ENCODE measurements at places on chromosomes 7 and 10. TPM values are rescaled to one million over a fixed set of nuclear protein-coding genes. Genes with fewer than 3 reads are reported as not detected.

DNA sequence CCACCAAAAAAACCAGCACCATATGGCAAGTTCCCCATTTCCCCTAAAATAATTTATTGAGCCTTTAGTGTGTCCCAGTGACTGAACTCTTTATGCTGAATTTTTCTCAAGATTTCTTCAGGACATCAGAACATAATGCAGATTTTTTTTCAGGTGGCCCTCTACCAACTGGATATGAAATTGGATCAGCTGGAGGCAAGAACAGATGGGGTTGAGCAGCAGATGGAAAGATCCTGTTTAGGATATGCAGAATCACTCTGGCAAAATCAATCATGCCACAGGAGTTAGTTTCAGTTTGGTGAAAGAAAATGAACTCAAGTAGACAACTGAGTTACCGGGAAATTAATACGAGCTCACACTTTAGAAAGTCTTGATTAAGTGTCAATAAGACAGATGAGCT is 761.5 kb upstream of the C7orf33 start:
- no peaks in the 10 kb centered on the region for H3K4me1 ChIP-seq
- H3K36me3 ChIP-seq = no peaks in the 10 kb centered on the region
- H3K27me3 ChIP-seq = no peaks in the 10 kb centered on the region
- H3K4me3 ChIP-seq = no peak overlapping the region
- no peak overlapping the region for H3K27ac ChIP-seq

DNA sequence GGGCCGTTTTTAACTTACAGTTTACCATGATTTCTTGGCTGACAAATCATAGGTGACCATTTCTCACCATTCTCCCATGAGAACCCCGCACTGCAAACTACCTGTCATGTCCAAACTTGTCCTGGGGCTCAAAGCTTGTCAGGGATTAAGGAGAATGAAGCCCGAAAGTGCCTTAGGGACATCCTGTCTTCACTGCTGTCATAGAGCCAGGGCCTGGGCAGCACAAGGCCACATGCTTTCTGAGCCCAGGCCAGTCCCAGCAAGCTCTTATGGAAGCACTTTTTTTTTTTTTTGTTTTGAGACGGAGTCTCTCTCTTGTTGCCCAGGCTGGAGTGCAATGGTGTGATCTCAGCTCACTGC is 33.9 kb downstream of the CCM2 start:
- no peaks in the 10 kb centered on the region for H3K27me3 ChIP-seq
- peak overlapping the region; percentile 78 for H3K27ac ChIP-seq
- DNase-seq = no peak
- no peak overlapping the region for H3K4me3 ChIP-seq

DNA sequence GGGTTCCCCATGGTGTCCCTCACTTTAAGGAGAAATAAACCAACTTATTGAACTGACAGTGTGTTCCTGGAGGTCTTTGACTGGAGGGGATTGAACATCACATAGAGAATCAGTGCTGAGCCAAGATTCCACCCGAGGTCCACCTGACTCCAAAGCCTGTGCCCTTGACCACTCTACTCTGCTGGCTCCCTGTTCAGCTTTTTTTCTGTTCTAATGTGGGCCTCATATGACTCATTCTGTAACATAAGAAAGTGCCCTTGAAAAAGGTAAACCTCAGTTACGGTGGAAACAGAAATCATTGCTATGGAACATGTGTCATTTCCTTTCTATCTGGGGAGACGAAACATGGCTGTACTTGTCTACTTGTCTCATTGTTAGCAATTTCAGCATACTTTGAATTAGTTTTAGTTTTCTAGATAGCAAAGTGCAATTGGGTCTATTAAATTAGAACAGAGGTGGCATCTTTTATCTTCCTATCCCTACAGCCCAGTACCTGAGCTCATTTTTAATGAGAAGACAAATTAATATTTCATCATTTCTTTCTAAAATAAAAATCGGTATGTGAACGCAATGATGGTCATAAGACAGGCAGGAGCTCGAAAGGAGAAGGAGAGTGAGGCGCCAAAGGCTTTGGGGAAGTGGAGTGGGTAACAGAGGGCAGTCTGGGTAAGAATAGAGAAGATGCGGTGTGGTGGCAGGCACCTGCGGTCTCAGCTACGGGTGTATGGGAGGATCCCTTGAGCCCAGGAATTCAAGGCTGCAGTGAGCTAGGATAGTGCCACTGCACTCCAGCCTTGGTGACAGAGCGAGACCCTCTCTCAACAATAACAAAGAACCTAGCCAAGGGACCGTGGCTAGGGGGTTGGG is 1.5 kb downstream of the GSDME start:
- no peak for DNase-seq
- H3K4me1 ChIP-seq = peaks cover 22% of the 10 kb centered on the region
- no peaks in the 10 kb centered on the region for H3K36me3 ChIP-seq
- peaks cover 81% of the 10 kb centered on the region for H3K27me3 ChIP-seq
- no peak overlapping the region for H3K27ac ChIP-seq

DNA sequence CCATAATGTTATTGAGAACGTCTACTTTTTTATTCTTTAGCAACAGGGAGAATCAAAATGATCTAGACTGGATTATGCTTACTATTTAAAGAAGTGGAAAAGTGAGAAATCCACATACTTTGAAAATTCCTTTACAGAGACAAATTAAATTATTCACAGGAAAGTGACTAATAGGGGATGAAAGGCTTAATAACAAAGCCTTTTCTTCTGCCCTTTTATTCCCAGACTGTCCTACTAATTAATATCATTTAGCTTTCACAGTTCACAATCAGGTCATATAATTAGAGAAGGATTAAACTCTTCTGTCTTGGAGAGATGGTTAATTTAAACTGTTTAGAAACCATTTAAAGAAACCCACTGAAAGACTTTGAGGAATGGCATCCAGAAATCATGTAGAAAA is 58.8 kb downstream of the ARL4A start:
- peaks cover 3% of the 10 kb centered on the region for H3K27me3 ChIP-seq
- DNase-seq = no peak
- H3K4me3 ChIP-seq = no peak overlapping the region
- no peaks in the 10 kb centered on the region for H3K4me1 ChIP-seq
- H3K36me3 ChIP-seq = no peaks in the 10 kb centered on the region

- no peaks in the 10 kb centered on the region for H3K27me3 ChIP-seq
- peak overlapping the region; percentile 78 for H3K27ac ChIP-seq
- peak overlapping the region; percentile 43 for H3K4me3 ChIP-seq
Observed at GRCh38 chr7:6436385-6436685, 11.4 kb downstream of the DAGLB start.

The SLC26A3 gene
- total RNA-seq = not detected

The GSTO2 gene
- 1.3 TPM for total RNA-seq

The TUBB8 gene
- not detected for total RNA-seq
